ENCODE measurements at places on chromosomes 4 and X. TPM values are rescaled to one million over a fixed set of nuclear protein-coding genes. Genes with fewer than 3 reads are reported as not detected.

The HSFX4 gene
- not detected for polyA plus RNA-seq

The HERC3 gene
- 9.4 TPM for polyA plus RNA-seq

The CYSLTR1 gene
- polyA plus RNA-seq, result 0.20 TPM

The PGAM4 gene
- polyA plus RNA-seq, result not detected

The N4BP2 gene
- polyA plus RNA-seq, result 2.2 TPM

The ASB9 gene
- 2.0 TPM for polyA plus RNA-seq

The CCSER1 gene
- 0.48 TPM for polyA plus RNA-seq

The NPNT gene
- 5.9 TPM for polyA plus RNA-seq

Measured in brain (organoid and tissue), 16 donors.